ENCODE measurements at places on chromosomes 1 and 21.

DNA sequence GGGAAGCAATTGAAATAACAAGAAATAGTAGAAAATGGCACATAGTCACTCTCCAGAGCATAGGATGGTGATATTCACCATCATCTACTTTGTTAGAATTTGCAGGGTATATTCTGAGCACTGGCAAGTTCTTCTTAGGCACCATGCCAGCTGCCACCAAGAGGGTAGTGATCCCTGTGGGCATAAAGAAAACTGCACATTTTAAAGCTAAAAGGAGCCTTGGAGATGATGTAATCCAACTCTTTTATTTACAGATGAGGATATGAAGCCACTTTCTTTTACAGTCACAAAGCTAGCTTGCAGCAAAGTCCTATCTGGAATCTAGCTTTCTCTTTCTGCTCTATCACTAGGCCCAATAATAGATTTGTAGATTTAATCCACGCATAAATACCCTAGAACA lies 69.0 kb downstream of the PTGER3 start:
- no peak for DNase-seq

DNA sequence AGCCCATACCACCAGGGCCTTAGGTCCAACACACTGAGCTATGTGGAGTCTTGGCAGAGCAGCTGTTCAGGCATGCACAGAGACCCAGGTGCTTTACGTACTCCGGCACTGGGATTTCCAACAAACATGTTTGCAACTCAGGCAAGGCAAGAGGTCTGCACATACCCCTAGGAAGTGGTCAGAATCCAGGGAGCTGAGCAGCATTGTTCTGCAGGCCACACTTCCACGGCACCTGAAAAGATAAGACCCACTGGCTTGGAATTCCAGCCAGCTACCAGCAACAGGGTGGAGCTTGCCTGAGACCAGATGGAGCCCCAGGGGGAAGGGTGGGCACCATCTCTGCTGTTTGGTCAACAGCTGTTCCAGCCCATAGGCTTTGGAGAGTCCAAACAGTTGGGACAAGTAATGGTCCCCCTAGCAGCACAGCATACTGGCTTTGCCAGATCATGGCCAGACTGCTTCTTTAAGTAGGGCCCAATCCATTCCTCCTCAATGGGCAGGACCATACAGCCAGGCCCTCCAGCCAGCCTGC lies 51.7 kb upstream of the LRRC8B start:
- DNase-seq: no peak

DNA sequence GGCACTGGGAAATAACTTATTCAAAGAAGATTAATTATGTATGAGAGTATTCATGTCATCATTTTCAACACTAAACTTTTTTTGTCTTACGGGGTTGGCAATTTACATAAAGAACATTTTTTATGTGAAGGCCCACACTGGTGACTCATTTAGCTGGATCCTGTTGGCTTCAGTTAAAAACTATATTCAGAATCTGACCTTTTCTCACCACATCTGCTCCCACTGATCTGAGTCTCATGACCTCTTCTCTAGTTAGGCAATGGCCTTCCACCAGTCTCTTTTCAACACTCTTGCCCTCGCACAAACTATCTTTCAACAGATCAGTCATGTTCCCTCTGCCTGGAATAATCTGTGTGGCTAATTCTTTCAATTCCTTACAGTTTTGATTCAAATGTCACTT lies 53.4 kb downstream of the TMPRSS15 start:
- no peak for DNase-seq

DNA sequence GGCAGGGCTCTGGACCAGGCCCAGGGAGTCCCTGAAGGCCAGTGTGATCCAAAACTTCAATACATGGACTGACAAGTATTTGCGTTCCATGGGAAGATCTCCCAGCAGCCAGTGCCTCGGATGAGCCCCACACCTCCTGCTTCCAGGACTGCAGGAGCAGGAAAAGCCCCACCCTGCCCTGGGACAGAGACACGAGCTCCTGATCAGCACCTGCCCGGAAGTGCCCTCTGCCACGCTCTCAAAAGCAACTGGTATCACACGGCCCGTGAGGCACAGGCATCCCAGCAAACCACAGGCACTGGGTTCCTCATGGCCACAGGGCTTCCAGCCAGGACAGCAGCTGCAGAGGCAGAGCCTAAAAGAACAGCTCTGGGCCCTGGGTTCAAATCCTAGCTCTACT lies 48.6 kb downstream of the ACOT7 start:
- DNase-seq: no peak

DNA sequence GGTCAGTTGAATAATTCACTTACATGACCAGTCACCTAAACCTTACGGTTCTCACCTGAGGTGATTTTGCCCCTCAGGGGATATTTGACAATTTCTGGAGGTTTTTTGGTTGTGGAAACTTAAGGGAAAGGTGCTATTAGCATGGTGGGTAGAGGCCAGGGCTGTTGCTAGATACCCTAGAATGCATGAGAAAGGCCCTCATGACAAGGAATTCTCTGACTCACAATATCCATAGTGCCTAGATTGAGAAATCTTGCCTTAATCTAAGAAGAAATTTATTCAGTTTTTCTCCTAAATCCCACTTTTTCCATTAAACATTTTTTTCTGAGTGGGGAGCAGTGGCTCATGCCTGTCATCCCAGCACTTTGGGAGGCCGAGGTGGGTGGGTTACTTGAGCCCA lies 119.7 kb downstream of the TGFB2 start:
- peak; percentile 53 for DNase-seq

DNA sequence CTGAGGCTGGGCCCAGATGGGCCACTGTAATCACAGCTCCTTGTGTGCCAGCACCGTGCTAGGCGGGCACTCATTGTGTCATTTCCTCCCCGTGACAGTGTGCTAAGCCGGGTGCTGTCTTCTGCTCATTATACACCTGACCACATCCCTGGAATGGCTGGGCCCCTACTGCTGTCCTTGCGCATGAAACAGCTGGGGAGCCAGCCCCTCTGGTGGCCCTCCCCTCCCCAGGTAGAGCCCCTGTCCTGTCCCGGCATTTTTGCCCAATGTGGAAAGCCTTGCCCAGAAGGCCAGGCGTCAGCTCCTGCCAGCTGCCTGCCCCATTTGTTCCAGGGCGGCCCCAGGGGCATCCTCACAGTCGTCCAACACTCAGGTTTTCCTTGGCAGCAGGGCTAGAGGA lies 107.4 kb upstream of the CASZ1 start:
- no peak for DNase-seq
